ENCODE measurements at places on chromosomes 5 and 9. TPM values are rescaled to one million over a fixed set of nuclear protein-coding genes. Genes with fewer than 3 reads are reported as not detected.

GRCh38 chr5:138491284-138491648 lies 26.0 kb downstream of the EGR1 start:
- DNase-seq: no peak

Gene SIT1
- polyA plus RNA-seq: 0.78 TPM

DNA sequence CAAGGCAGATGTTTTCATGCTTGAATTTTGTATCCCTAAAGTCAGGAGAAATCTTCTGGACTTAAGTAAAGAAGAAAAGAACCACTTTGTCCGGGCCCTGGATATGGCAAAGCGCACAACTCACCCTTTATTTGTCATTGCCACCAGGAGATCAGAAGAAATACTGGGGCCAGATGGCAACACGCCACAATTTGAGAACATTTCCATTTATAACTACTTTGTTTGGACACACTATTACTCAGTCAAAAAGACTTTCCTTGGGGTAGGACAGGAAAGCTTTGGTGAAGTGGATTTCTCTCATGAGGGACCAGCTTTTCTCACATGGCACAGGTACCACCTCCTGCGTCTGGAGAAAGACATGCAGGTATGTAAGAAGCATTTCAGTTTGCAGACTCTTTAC lies 2.3 kb downstream of the TYRP1 start:
- DNase-seq: no peak

DNA sequence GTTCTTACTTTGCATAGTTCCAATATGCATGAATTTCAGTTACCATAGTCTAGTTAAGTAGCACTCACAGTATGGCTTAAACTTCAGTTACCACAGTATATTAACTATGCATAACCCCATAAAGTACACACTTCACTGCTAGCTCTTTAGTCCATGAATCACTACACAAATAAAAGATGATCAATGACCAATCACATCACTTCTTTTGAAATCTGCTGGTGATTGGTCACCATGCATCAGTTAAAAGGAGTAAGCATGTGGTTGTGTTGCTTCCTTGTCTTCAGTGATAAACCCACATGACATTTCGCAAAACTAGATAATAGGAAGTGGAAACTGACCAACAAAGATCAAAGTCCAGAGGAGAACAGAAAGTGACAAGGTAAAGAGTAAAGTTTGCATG lies 79.0 kb downstream of the TAF11L14 start:
- no peak for DNase-seq

Gene CDH10
- polyA plus RNA-seq: 0.52 TPM

GRCh38 chr5:102296178-102296817 lies at the start of gene SLCO4C1:
Gene SLCO4C1, minus strand, starts transcription at chr5:102296284. Its CDS starts 22 bp downstream, at chr5:102296262.
- peak; percentile 92 for DNase-seq

DNA sequence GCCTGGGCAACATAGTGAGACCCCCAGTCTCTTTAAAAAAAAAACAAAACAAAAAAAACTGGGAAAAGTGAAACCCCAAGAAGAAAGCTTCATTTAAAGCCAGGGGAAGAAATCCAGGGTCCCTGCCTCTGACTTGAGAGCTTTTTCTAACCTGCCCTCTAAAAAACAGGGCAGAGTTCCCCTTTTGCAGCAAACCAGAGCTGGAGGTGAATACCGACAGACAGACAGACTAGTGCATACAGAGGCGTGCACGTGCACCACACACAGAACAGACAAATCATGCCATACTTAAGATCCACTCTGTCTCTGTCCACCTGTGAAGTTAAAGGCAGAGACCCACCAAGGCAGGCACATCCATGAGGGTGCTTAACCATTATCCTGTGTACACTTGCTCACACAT lies 11.7 kb upstream of the AQP3 start:
- no peak for DNase-seq

DNA sequence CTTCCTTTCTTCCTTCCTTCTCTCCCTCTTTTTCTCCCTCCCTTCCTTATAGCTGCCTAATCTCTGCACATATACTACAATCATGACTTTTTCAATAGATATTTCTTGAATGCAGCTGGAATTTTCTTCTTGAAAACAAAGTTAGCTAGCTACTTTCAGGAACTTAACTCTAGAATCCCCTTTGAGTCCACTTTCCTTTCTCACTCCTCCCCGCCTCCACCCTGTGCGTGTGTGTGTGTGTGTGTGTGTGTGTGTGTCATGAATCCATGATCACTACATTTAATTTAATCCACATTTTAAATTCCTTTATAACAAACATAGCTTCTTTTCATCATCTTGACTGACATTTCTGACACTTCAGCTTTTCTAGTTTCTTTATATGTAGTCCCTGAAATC lies 167.5 kb upstream of the KLF9 start:
- no peak for DNase-seq

- no peak for DNase-seq
Measured at GRCh38 chr9:13508681-13509080, 229.2 kb upstream of the MPDZ start.

- DNase-seq: peak; percentile 72
Measured at GRCh38 chr9:136587145-136587943, 41.5 kb upstream of the NOTCH1 start.

Measured in large intestine (tissue), 12 donors.